Endothelial cell (in vitro differentiated cells): ENCODE measurements at places on chromosomes 1 and 21. TPM values are rescaled to one million over a fixed set of nuclear protein-coding genes. Genes with fewer than 3 reads are reported as not detected.

DNA sequence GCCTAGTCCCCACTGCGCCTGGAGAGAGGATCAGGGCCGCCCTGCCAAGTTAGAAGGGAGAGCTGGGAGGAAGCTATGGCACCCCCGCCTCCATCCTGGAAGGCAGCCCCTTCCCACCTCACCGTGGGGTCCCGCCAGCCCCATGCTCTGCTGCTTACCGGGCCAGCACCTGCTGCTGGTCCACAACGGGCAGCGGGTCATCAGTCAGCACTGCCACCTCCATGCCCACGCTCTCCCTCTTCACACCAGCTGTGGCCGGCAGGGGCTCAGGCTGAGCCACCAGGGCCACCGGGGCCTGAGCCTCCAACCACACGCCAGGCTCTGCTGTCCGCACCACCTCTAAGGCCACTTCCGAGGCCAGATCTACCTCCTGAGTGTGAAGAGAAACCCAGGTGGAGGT is 23.5 kb upstream of the DDOST start:
- DNase-seq = no peak

- no peak for DNase-seq
Observed at GRCh38 chr1:25530186-25531081, 13.0 kb upstream of the LDLRAP1 start.

DNA sequence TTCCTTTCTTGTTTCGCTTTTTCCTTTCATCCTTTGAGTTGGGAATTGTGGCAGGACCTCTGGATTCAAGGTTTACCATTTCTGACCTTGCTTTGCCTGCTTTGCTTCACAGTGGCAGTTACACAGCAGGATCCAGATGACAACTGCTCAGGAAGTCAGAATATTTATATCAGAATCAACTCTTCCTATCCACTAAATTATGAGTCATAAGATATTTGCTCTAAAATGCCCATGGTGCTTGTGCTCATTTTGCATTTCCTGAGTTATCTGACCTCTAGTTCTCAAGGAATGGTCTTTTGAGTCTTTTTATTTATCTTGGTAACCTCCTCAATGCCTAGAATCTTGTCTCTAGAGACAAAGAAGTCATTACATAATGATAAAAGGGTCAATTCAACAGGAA is 290.8 kb downstream of the LRRC7 start:
- DNase-seq = no peak

DNA sequence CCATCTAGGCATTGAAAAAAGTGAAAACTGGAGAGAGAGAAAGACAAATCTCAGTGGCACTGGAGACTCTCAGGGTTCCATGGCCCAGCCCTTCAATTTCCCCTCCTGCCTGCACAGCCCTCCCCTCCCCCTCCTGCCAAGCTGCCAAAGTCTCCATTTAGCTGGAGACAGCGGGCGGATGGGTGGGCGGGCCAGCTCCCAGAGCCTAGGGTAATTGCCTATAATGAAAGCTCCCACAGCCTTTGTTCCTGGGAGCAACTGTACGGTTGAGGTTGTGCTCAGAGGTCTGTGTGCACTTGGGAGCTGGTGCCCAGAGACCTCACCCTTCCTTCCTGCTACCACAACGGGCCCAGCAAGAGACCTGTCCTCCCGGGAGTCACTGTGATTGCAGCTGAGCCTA is 89.6 kb downstream of the NAV1 start:
- no peak for DNase-seq

- DNase-seq = no peak
Observed at GRCh38 chr1:215963621-215964020, 396.5 kb downstream of the KCTD3 start.

GRCh38 chr1:18947570-18947969 is 8.9 kb downstream of the IFFO2 start:
- no peak for DNase-seq

GRCh38 chr1:171142416-171143385 is 42.4 kb upstream of the FMO2 start:
- no peak for DNase-seq

GRCh38 chr1:41381692-41382479 is 20.7 kb downstream of the FOXO6 start:
- DNase-seq = no peak

GRCh38 chr1:222916100-222916499 is 101.3 kb downstream of the DISP1 start:
- DNase-seq = no peak

Gene DMBX1
- total RNA-seq = not detected

Gene GJA9
- total RNA-seq = not detected

Gene SPRR1B
- total RNA-seq = not detected

Gene RBM11
- total RNA-seq = 4.8 TPM

Gene MIER1
- 33.2 TPM for total RNA-seq
